ENCODE measurements at places on chromosomes 3 and 15.

GRCh38 chr3:113166719-113167492 is 44.5 kb upstream of the BOC start:
- DNase-seq = peak; percentile 60

- no peak for DNase-seq
These were observed 130.4 kb upstream of the IQSEC1 start for GRCh38 chr3:13203398-13204176.

GRCh38 chr3:49316696-49317457 is 23.0 kb downstream of the USP4 start:
- DNase-seq = no peak

- DNase-seq = no peak
These were observed 7.1 kb upstream of the CPOX start for GRCh38 chr3:98600412-98601095.

DNA sequence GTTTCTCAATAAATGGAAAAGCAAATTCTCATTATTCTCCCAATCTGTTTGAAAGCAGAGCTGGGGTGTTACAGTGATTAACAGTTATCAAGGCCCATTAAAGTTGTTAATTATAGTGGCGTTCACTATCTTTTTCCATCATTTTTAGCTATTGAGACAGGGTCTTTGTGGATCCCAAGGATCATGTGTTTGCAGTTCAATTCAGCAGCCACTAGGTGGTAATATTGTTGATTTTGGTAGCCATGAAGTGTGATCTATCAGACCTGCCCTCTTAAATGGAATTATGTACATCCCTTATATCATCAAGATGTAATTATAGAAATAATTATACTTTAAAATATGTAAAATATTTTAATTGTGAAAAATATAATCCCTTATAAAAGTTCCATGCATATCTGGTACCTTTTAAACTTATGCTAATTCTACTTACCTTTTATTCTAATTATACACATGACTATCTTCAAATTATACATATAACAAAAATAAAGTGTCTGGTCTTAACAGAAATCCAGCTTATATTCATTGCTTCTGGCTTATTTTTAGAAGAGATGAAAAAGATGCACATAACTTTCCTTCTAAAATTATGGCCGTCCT is 126.4 kb downstream of the GREM1 start:
- DNase-seq = peak; percentile 8

DNA sequence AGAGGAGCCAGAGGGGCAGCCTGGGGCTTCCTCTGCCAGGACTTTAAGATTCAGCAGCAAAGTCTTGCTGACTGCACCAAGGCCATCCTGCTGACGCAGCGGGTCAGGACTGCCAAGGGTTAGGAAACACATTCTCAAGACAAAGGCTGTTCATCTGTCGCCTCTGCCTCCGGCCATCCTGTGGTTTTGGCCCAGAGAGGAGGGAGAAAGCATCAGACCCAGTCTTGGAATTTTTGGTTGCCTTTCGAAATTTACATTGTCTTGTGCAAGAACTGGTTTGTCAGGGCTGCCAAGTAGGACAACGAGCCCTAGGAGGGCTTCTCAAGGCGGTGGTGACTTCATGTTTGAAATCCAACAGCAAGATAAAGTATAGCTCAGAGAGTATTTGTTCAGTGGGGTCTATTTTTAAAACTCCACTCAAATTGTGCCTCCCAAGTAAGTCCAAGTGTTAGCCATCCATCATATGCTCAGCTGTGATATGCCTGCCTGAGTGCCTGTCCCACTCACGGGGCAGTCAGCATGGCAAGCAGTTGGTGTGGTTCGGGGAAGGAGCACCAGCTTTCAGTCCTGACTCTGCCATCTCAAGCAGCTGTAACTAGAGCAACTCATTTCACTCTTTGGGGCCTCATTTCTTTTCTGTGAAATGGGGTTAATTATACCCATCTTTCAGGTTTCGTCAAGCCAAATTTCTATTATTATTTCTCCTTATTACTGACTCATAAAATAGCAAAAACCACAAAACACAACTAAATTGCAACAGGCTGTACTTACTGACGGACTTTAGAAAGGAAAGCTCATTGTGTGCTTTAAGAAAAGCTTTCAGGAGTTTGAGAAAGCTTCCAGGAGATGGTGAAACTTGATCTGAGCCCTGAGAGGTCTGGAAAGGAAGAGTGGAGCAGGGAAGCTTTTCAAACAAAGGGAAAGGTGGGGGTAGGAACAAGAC is 42.4 kb upstream of the RHO start:
- DNase-seq = no peak

Measured in NCI-H345 (cell line).